ENCODE measurements at places on chromosomes 12 and 14.
A peak's percentile ranks its signal among the peaks of the same experiment; 100 is the strongest.

DNA sequence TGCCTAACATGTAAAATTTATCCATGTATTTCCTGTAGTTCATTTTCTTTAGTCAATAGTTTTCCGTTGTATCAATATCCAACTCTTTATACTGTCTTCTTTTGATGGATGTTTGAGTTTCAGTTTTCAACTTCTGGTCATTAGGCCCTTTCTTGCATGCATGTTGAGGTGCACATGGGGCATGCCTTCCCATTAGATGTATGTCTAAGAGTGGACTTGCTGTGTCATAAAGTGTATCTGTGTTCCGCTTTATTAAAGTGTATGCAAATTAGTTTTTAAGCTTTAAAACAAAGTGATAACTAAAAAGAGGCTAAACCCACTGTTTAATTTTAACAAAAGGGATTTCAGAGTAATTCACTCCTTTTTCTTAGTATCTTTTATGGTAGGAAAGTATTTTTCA is 441.1 kb downstream of the PCNX1 start:
- no peak for DNase-seq
- no peaks in the 10 kb centered on the region for H3K27me3 ChIP-seq
- peaks cover 46% of the 10 kb centered on the region for H3K4me1 ChIP-seq
- H3K4me3 ChIP-seq: peak overlapping the region; percentile 15

- peaks cover 15% of the 10 kb centered on the region for H3K36me3 ChIP-seq
- peaks cover 7% of the 10 kb centered on the region for H3K4me1 ChIP-seq
- DNase-seq: no peak
- H3K4me3 ChIP-seq: no peak overlapping the region
Measured at GRCh38 chr14:90295870-90296516, 35.7 kb downstream of the NRDE2 start.

GRCh38 chr12:3518902-3519301 is 27.9 kb downstream of the PRMT8 start:
- no peaks in the 10 kb centered on the region for H3K4me1 ChIP-seq
- H3K27me3 ChIP-seq: peaks cover 9% of the 10 kb centered on the region
- no peak overlapping the region for H3K27ac ChIP-seq

GRCh38 chr12:47422611-47423010 is 283.2 kb downstream of the RPAP3 start:
- peaks cover 10% of the 10 kb centered on the region for H3K27me3 ChIP-seq
- no peaks in the 10 kb centered on the region for H3K36me3 ChIP-seq
- H3K4me3 ChIP-seq: no peak overlapping the region
- H3K4me1 ChIP-seq: peaks cover 15% of the 10 kb centered on the region

DNA sequence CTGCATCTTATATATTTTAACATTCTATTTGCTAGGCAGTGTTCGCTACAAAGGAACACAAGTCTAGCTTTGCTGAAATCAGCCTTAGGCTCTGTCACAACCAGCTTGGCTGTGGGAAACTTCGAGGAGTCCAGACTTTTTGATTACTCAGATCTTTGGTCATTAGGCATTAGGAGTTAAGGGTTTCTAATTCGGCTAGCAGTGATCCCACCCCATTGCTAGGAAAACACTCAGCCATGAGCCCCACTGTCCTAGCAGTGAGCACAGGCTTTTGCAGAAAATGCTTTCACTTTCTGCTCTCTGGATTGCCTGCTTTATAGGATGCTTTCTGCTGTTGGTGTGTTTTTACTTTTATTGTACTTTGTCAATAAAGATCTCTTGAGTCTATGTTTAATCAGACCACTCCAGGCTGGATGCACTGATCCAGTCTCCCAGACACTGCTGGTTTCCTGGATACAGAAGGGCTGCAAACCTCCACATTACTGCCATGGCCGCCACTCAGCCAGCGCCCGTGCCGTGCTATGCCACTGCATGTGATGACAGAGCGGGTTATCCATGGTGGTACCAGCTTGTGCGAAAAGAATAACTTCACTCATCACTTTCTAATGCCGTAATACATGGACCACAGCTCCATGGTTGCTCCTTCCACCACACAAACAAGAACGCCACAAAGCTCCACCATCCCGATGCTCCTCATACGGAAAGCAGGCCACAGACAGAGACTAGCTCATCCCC is 41.0 kb upstream of the PYGL start:
- no peak for DNase-seq
- H3K4me3 ChIP-seq: no peak overlapping the region
- H3K27me3 ChIP-seq: peaks cover 12% of the 10 kb centered on the region
- H3K4me1 ChIP-seq: no peaks in the 10 kb centered on the region
- no peak overlapping the region for H3K27ac ChIP-seq
- no peaks in the 10 kb centered on the region for H3K36me3 ChIP-seq

GRCh38 chr14:90580377-90581335 is 183.8 kb downstream of the CALM1 start:
- DNase-seq: no peak
- H3K27ac ChIP-seq: no peak overlapping the region
- no peaks in the 10 kb centered on the region for H3K27me3 ChIP-seq
- H3K4me1 ChIP-seq: no peaks in the 10 kb centered on the region
- no peaks in the 10 kb centered on the region for H3K36me3 ChIP-seq

DNA sequence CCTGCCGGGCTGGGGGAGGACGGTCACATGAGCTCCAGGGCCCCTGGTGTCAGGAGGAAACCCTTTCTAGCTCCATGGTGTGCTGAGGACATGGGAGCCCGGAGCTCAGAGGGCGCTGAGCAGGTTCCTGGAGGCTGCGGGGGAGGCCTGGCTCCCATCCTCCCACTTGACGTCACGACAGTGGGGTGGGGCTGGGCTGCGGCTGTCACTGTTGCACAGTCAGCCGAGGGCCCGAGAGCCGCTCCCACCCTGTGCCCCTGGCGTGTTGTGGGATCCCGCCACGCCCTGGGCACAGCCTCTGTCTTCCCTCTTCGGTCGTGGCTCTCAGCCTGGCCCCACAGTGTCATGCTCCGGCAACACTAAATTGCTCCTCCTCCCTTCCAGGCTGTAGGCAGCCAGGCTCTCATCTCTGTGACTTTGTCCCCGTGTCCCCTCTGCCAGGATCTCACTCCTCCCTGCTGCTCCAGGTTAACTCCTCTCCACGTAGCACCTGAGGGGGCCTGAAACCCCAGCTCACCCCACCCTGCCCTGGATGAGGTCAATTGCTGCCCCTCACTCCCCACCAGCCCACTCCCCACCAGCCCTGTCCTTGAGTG is 33.0 kb downstream of the BEGAIN start:
- H3K27ac ChIP-seq: no peak overlapping the region
- H3K27me3 ChIP-seq: peaks cover 15% of the 10 kb centered on the region
- H3K36me3 ChIP-seq: no peaks in the 10 kb centered on the region

- no peak for DNase-seq
- H3K4me1 ChIP-seq: peaks cover 9% of the 10 kb centered on the region
- no peaks in the 10 kb centered on the region for H3K36me3 ChIP-seq
- no peaks in the 10 kb centered on the region for H3K27me3 ChIP-seq
- H3K4me3 ChIP-seq: no peak overlapping the region
- H3K27ac ChIP-seq: no peak overlapping the region
Measured at GRCh38 chr12:6226002-6226678, 25.9 kb downstream of the CD9 start.

GRCh38 chr14:95434121-95434520 is 82.3 kb downstream of the SYNE3 start:
- DNase-seq: no peak
- H3K27ac ChIP-seq: no peak overlapping the region
- H3K36me3 ChIP-seq: peaks cover 7% of the 10 kb centered on the region
- H3K4me1 ChIP-seq: no peaks in the 10 kb centered on the region

GRCh38 chr14:103537175-103537990 is 8.4 kb downstream of the TRMT61A start:
- H3K4me3 ChIP-seq: no peak overlapping the region
- H3K27ac ChIP-seq: no peak overlapping the region
- H3K4me1 ChIP-seq: no peaks in the 10 kb centered on the region
- H3K27me3 ChIP-seq: no peaks in the 10 kb centered on the region

GRCh38 chr12:116319233-116319897 is 41.9 kb upstream of the MED13L start:
- H3K27ac ChIP-seq: no peak overlapping the region
- DNase-seq: no peak
- H3K36me3 ChIP-seq: no peaks in the 10 kb centered on the region
- peaks cover 11% of the 10 kb centered on the region for H3K27me3 ChIP-seq

DNA sequence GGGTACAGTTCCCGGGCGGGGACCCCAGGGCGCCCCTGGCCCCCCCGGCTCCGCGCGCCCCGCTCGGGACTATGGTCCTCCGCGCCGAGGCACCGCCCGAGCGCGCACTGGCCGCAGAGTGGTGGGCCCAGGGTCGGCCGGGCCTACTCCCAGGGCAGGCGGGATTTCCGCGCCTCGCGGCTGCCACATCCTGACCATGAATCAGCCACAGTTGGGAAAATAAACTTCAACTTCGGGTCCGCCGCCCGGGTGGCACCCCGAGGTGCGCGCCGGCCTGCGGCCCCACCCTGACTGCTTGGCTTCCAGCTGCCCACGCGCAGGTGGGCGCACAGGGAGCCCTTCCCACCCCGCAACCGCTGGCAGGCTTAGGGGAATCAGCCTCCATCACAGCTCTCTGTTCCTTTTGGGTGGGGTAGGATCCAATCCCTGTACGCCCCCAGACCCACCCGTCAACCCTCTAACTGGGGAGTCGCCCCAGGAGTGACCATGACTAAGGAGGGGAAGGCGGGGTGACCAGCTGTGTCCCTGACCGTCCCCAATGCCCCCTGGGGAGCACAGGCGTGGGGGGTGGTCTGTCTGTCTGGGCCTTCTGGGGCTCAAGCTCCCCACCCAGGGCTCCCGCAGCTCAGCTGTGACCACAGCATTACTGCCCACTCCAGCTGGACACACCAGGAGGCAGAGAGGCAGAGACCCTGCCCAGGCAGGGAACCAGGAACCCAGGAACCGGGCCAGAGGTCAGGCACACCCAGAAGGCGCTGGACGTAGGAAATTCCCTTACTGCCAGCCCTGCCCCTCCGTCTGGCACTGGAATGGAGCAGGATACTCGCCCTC is 678 bp downstream of the INF2 start:
- H3K27me3 ChIP-seq: no peaks in the 10 kb centered on the region
- H3K4me1 ChIP-seq: peaks cover 15% of the 10 kb centered on the region
- H3K27ac ChIP-seq: no peak overlapping the region

DNA sequence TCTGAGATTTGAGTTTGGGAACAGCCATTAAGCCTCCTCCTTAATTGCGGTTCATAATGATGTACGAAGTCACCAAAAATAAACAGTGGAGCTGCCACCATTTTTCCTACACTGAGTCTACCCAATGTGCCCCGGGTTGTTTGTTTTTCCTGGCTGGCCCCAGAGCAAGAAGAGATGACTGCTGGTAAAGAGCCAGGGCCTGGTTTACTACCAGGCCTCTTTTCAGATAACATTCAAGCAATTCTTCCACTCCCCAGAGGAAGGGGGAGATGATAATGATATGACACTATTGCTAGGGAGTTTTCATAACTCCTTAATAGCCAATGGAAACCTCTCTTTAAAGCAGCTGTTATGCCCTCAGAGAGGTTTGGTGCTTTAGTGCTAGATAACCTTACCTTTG is 42.3 kb downstream of the BRAP start:
- DNase-seq: no peak
- H3K27me3 ChIP-seq: no peaks in the 10 kb centered on the region
- no peak overlapping the region for H3K27ac ChIP-seq
- no peaks in the 10 kb centered on the region for H3K4me1 ChIP-seq
- peaks cover 14% of the 10 kb centered on the region for H3K36me3 ChIP-seq
- H3K4me3 ChIP-seq: no peak overlapping the region

- DNase-seq: peak; percentile 44
- H3K27ac ChIP-seq: no peak overlapping the region
- no peaks in the 10 kb centered on the region for H3K27me3 ChIP-seq
- no peak overlapping the region for H3K4me3 ChIP-seq
Measured at GRCh38 chr12:132305991-132306884, 23.2 kb downstream of the GALNT9 start.

All from natural killer cell treated with Interleukin-12 subunit alpha and Interleukin-12 subunit beta and Interleukin-15 and Interleukin-18, amount 100 ng/mL, for 72 hours (primary cell).